ENCODE measurements at places on chromosomes 1 and 21.
A peak's percentile ranks its signal among the peaks of the same experiment; 100 is the strongest.

DNA sequence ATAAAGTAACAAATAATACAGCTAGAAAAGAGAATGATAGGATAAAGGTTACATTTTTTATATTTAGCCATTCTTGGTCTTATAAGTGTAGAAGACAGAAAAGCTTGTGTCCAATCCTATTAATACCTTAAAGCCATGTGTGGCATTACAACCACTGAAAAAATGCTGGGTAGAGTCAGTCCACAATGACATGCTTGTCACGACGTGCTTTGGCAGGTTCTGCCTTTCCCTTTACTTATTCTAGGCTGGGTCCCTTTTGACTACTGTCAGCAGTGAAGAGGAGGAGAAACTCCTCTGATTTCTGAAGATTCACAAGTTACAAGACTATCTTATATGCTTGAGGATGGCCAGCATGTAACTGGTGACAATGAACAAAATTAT, 14.6 kb upstream of the AIM2 start:
- H3K27me3 ChIP-seq, result 0 out of 2 replicates have a peak, but pooled peaks cover 3% of the 10 kb centered on the region
- no peak overlapping the region for H3K27ac ChIP-seq
- DNase-seq, result no peak
- H3K4me3 ChIP-seq, result no peak overlapping the region
- no peaks in the 10 kb centered on the region for H3K4me1 ChIP-seq

- no peak for DNase-seq
- H3K27ac ChIP-seq, result no peak overlapping the region
- no peaks in the 10 kb centered on the region for H3K4me1 ChIP-seq
- peaks cover 15% of the 10 kb centered on the region for H3K27me3 ChIP-seq
- no peaks in the 10 kb centered on the region for H3K36me3 ChIP-seq
These were observed 20.7 kb upstream of the CHIA start for GRCh38 chr1:111269825-111270406.

- no peak overlapping the region for H3K4me3 ChIP-seq
- no peak overlapping the region for H3K27ac ChIP-seq
- H3K27me3 ChIP-seq, result no peaks in the 10 kb centered on the region
- no peaks in the 10 kb centered on the region for H3K4me1 ChIP-seq
- H3K36me3 ChIP-seq, result no peaks in the 10 kb centered on the region
These were observed 1753.4 kb downstream of the MRPL39 start for GRCh38 chr21:23853796-23854379.

DNA sequence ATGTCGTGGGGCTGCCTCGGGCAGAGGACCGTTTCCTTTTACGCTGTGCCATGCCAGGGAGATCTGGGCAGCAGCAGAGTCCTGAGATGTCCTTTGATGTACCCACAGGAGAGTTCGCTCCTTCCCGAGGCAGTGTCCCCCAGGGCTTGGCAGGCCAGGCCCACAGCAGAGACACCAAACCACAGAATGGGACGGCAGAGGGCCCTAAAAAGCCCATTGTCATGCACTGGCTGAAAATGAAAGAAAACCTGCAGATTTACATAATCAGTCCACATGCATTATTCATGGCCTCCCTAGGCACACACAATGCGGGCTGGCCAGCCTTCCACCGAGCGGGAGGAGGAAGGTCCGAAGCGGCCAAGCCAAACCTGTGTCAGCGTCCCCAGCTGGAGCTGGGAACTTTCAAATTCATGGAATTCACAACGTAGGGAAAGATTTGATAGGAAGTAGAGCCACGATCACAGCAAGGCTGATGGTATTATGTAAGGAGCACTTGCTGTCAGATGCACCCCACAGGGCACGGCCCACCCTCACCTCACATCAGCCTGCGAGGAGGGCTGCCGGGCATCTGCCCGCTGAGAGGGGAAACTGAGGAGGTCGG, 25.3 kb upstream of the EFHD2 start:
- H3K4me3 ChIP-seq, result no peak overlapping the region
- no peak for DNase-seq
- no peaks in the 10 kb centered on the region for H3K4me1 ChIP-seq
- no peaks in the 10 kb centered on the region for H3K36me3 ChIP-seq

GRCh38 chr1:95983831-95984230, 737.8 kb upstream of the PTBP2 start:
- no peak overlapping the region for H3K4me3 ChIP-seq
- H3K4me1 ChIP-seq, result no peaks in the 10 kb centered on the region
- H3K27ac ChIP-seq, result no peak overlapping the region
- no peak for DNase-seq
- H3K36me3 ChIP-seq, result no peaks in the 10 kb centered on the region

GRCh38 chr1:179598631-179599030, 7.0 kb downstream of the TDRD5 start:
- H3K36me3 ChIP-seq, result no peaks in the 10 kb centered on the region
- H3K27me3 ChIP-seq, result no peaks in the 10 kb centered on the region
- no peak overlapping the region for H3K4me3 ChIP-seq
- H3K27ac ChIP-seq, result no peak overlapping the region
- no peaks in the 10 kb centered on the region for H3K4me1 ChIP-seq

DNA sequence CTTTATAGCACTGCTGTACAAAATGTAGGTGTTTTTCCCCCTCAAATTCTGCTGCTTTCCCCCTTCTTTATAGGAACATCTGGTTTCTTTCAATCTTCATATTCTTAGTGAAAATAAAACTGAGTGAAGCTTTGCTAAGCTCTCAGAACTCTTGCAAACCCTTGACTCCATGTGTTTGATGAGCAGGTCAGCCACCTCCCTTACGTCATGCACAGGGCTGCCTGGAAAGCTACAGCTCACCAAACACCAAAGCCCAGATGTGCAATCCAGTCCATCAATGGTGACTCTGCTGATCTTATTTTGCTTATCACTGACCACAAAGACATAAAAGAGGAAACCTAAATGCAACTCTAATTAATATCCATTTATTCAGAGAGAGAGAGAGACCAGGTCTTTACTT, 5.5 kb downstream of the CACNA1E start:
- no peak overlapping the region for H3K4me3 ChIP-seq
- H3K27ac ChIP-seq, result no peak overlapping the region
- H3K36me3 ChIP-seq, result no peaks in the 10 kb centered on the region
- peaks cover 76% of the 10 kb centered on the region for H3K27me3 ChIP-seq
- DNase-seq, result no peak
- no peaks in the 10 kb centered on the region for H3K4me1 ChIP-seq

DNA sequence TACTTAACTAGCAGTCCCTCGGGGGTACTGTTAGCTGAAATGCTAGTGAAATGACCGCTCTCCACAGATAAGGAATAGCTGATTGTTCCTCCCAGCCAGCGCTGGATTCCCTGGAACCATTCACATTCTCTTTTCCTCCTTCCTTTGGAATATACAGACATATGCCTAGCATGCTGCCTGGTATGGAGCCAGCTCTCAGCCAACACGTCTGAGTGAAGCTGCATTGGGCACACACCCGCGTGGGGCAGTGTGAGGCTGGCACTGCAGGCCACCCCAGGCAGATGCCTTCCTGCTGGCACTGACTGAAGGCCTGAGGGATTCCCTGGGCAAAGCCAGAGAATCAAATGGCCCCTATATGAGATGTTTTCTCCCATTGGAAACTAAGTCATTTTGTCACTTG, 66.7 kb downstream of the TLR5 start:
- H3K36me3 ChIP-seq, result no peaks in the 10 kb centered on the region
- H3K27ac ChIP-seq, result no peak overlapping the region
- no peak for DNase-seq
- no peaks in the 10 kb centered on the region for H3K4me1 ChIP-seq

DNA sequence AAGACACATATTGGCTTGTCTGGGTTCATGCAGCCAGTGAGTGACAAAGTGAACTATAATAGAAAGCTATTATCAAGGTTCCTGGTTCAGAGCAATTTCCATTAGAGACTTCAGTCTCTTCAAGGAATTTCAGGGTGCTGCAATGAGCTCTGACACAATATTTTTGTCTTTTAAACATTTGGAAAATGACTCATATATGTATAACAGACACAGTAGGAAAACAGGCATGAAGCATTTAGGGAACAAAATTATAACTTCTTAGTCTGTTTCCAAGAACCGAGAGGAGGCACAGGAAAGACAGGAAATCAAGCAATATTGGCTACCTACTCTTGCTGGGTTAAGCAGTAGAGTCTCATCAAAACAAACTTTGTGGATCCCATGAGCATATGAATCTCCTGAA, 170.4 kb downstream of the PTPRC start:
- H3K4me1 ChIP-seq, result no peaks in the 10 kb centered on the region
- no peak overlapping the region for H3K27ac ChIP-seq
- H3K27me3 ChIP-seq, result no peaks in the 10 kb centered on the region
- no peak for DNase-seq
- H3K36me3 ChIP-seq, result no peaks in the 10 kb centered on the region
- H3K4me3 ChIP-seq, result no peak overlapping the region

- DNase-seq, result no peak
- no peak overlapping the region for H3K27ac ChIP-seq
- peaks cover 57% of the 10 kb centered on the region for H3K27me3 ChIP-seq
- H3K36me3 ChIP-seq, result no peaks in the 10 kb centered on the region
- no peak overlapping the region for H3K4me3 ChIP-seq
These were observed 114.8 kb upstream of the PAXBP1 start for GRCh38 chr21:32886339-32886738.

DNA sequence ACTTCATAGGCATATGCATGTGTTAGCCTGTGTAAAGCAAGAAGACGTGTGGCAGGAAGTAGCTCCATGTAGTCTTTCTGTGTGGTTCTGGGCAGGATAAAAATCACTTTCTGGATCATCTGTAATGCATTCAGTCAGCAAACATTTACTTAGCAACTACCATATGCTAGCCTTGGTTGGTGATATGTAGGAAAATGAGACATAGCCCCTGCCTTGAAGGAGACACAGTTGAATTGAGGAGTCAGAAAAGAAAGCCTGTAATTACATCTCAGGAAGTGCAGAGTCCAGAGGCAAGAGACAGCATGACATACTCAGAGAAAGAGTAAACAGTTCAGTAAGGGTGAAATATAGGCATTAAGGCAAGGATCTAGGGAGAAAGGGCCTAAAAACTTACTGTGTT, 38.5 kb downstream of the DAB1 start:
- H3K36me3 ChIP-seq, result no peaks in the 10 kb centered on the region
- DNase-seq, result no peak
- no peak overlapping the region for H3K27ac ChIP-seq
- no peaks in the 10 kb centered on the region for H3K27me3 ChIP-seq
- no peak overlapping the region for H3K4me3 ChIP-seq

DNA sequence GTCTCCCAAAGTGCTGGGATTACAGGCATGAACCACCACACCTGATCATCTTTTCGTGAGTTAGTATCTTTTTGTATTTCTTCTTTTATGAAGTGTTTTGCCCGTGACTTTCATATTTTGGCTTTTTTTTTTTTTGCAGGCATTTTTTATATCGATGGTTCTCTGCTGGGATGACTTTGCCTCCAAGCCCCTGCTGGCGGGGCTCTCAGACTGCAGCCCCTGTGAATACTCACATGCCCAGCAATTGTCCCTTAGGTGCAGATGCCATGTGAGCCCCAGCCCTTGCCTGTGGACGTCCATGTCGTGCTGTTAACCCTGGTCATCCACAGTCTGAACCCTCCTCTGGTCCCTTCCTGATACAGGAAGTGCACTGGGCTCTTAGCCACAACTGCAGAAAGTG, 21.7 kb downstream of the CRYAA start:
- no peaks in the 10 kb centered on the region for H3K36me3 ChIP-seq
- H3K27me3 ChIP-seq, result peaks cover 10% of the 10 kb centered on the region
- no peak overlapping the region for H3K27ac ChIP-seq
- H3K4me3 ChIP-seq, result no peak overlapping the region

DNA sequence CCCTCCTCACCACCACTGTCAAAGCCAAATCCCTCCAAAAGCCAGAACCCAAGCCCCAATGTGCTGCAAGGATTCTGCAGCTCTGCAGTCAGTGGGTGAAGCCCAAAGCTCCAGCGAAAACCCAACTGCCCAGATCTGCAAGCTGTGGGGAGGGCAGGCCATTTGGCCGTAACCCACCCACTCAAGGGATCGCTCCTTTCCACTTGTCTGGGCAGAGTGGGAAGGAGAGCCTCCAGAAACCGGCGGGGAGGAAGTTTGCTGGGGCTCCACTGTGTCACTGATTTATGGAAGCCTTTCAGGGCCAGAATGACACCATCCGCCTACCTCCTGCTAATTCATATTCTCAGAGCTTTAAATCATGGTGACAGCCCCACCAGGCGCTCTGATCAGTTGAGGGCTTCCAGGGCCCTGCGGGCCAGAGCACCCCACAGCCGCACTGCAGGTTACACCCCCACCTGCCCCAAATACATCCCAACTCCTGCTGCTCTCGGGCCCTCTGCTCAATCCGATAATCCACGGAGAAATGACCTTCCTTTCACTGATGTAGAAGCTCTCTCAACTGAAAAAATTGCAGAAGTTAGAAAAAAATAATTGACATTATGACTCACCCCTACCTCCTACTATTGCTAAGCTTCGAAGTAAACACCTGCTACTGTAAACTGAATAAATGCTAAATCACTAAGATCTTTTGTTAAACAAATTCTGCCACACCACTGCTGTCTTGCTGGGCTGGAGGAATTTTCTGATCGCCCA, 40.6 kb upstream of the RAB4A start:
- H3K4me1 ChIP-seq, result peaks cover 52% of the 10 kb centered on the region
- DNase-seq, result no peak
- H3K36me3 ChIP-seq, result no peaks in the 10 kb centered on the region
- H3K27ac ChIP-seq, result peak overlapping the region; percentile 42
- no peaks in the 10 kb centered on the region for H3K27me3 ChIP-seq

DNA sequence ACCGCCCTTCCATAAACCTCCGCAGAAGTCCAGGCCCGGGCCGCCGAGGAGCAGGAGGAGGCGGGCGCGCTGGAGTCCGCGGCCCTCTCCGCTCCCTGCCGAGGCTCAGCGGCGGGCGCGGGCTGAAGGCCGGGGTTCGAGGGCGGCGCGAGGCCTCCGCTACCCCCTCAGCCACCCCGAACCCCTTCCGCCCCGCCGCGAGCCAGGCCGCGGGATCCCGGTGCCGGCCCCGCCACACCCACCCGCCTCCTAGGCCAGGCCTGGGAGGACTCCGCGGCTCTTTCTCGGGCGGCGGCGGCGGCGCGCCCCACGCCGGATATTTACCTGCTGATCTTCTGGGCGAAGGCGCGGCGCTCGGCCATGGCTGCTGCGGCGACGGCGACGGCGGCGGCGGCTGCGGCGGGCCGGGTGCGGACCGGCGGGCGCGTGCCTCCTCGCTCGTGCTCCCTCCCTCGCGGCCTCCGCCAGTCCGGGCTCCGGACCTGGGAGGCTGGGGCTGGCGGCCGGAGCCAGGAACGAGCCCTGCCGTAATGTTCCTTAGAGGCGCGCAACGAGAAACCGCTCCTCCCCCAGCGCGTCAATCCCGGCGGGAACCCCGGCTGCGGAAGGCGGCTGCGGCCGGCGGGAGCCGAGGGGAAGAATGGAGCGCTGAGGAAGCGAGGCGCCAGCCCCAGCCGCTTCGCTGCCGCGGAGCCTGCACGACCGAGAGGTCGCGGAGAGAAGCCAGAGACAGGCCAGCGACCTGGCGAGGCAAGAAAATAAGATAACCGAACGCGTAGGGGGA, at the start of gene DOCK7:
TSS of gene DOCK7 (minus strand) at position 484 of the 784 bp plus-strand sequence. CDS start at position 362, 122 bp downstream.
- peak within 1 kb of the TSS; percentile 69 for H3K4me3 ChIP-seq
- no peaks in the 10 kb centered on the region for H3K27me3 ChIP-seq
- peak; percentile 53 for DNase-seq
- H3K27ac ChIP-seq, result peak within 1 kb of the TSS; percentile 74
- peaks cover 9% of the 10 kb centered on the region for H3K4me1 ChIP-seq

GRCh38 chr1:201647094-201647493, 108.2 kb downstream of the NAV1 start:
- DNase-seq, result no peak
- no peaks in the 10 kb centered on the region for H3K36me3 ChIP-seq
- peaks cover 35% of the 10 kb centered on the region for H3K4me1 ChIP-seq
- no peak overlapping the region for H3K4me3 ChIP-seq
- no peaks in the 10 kb centered on the region for H3K27me3 ChIP-seq
- H3K27ac ChIP-seq, result no peak overlapping the region

GRCh38 chr1:89260566-89261255, 11.9 kb downstream of the GBP5 start:
- no peak for DNase-seq
- H3K4me3 ChIP-seq, result no peak overlapping the region
- no peaks in the 10 kb centered on the region for H3K27me3 ChIP-seq
- no peak overlapping the region for H3K27ac ChIP-seq
- no peaks in the 10 kb centered on the region for H3K36me3 ChIP-seq

All from HCT116 (cell line).